ENCODE measurements at places on chromosomes 13 and 19. TPM values are rescaled to one million over a fixed set of nuclear protein-coding genes. Genes with fewer than 3 reads are reported as not detected.

- peak; percentile 93 for DNase-seq
Measured at GRCh38 chr19:20167020-20167644, at the start of gene ZNF486. ZNF486 (plus strand) TSS chr19:20167214; CDS start chr19:20167331, 117 bp downstream.

GRCh38 chr13:109717686-109718085 is 68.7 kb downstream of the IRS2 start:
- no peak for DNase-seq

- DNase-seq: no peak
Measured at GRCh38 chr13:34863360-34864135, 78.5 kb upstream of the NBEA start.

Gene FCER2
- 0.50 TPM for total RNA-seq
